ENCODE measurements at places on chromosomes 2 and 18.
A peak's percentile ranks its signal among the peaks of the same experiment; 100 is the strongest.

DNA sequence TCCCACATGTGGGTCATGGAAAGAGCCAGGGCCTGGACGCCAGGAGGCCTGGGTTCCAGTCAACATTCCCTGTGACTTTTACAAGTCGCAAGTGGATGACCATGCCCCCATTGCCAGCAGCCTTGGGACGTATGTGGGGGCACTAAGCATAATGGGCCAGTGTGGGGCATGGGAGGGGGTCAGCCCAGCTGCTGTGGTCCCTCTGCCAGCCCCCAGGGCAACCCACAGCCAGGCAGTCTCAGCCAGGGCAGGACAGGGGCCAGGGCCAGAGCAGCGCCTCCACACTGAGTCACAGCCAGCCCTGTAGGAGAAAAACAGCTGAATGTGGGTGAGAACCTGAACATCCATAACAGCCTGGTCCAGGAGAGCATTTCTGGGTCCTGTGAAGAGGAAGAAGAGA is 173.2 kb downstream of the GFPT1 start:
- no peak for DNase-seq

- no peak for DNase-seq
Observed at GRCh38 chr2:18903750-18904149, 314.4 kb upstream of the NT5C1B start.

GRCh38 chr2:235582729-235583128 is 88.9 kb downstream of the AGAP1 start:
- no peak for DNase-seq

DNA sequence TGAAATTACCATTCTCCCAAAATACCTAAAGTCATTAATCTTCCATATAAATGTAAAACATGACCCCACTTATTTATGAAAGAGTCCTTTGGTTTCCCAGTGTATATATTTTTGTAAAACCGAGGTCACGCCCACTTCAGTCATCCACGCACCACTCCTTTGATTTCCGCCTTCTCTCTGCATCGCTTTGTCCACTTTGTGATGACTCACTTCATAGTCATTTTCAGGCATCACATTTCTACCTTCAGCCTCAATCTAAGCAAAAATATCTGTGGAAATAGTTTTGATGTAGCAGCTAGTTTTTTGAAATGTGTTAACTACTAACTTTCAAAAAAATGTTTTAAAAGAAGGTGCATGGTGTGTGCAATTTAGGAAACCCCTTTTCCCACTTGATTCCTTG is 793.5 kb upstream of the SOX11 start:
- DNase-seq = no peak

DNA sequence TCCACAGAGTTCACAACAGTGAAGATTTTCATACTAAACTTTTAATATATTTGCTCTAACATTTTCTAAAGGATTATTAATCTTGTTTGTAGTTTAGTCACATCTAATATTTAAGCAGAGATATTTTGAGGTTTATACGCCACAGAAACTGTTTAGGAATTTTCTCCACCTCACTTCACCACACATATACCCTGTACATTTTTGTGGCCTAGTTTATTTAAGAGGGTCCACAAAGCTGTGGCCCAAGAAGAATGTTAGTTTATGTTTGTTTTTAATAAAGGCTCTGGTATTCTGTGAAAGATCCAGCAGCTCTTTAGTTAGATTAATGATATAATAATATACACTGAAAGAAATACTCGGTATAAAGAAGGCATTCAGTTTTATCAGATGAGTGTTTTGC is 132.7 kb upstream of the TTC27 start:
- no peak for DNase-seq

GRCh38 chr2:172247203-172247602 is 144.5 kb upstream of the DLX2 start:
- no peak for DNase-seq

DNA sequence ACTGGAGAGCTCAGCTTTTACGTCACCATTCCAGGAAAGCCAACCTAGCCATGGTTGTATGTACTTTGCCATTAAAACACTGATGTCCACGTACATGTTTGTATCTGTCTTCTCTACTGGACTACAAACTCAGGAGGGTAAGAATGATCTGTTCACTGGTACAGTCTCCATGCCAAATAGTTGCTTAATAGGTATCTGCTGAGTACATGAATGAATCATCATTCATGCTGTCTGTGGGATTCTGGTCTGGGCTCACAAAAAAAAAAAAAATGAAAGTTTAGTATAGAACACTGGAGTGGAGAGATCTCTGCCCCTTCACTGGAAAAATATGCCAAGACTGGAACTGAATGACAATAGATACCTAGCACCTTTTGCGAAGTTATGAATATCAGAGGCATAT is 102.6 kb upstream of the ITGA4 start:
- DNase-seq = no peak

GRCh38 chr2:158823486-158824237 is 28.5 kb downstream of the DAPL1 start:
- no peak for DNase-seq

DNA sequence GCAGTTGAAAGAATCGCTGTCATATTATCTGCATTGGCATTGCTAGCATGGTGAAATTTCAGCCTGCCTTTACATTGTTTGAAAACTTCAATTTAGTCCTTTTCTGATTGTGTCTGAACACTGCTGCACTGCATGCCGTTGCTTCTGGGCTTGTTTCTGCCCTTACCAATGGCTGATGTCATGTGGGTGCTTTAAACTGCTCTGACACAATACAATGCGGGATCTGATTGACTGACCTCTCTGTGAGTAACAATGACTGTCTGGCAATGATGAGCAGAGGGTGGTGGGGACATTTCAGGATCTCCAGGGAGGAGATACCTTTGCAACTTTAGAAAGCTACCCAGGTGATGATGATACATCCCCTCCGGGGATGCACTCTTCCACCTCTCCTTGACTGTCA is 119.5 kb upstream of the ZBTB14 start:
- no peak for DNase-seq

GRCh38 chr2:46144133-46144800 is 152.9 kb upstream of the EPAS1 start:
- no peak for DNase-seq

- no peak for DNase-seq
Observed at GRCh38 chr18:51153659-51154371, 43.7 kb downstream of the MEX3C start.

- DNase-seq = no peak
Observed at GRCh38 chr2:603427-603826, 73.8 kb downstream of the TMEM18 start.

GRCh38 chr2:154532763-154533162 is 165.7 kb upstream of the KCNJ3 start:
- no peak for DNase-seq

- no peak for DNase-seq
Observed at GRCh38 chr2:8571301-8571791, 110.5 kb upstream of the ID2 start.

DNA sequence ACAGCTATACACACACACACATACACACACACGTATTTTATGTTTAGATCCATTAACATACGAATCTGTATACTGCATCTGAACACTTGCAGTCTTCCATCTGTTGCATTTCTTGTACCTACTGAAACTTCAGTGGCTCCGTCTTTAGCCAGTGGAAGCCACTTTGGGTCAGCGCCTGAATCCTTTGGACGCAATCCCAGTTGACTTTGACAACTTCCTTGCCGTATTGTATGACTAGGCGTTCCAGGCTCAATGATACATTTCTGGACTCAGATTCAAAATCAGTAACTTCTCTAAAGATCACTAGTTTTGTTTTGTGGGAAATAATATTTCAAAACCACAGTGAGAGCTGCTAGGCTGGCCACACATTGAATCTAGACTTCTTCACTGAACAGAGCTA is 101.5 kb upstream of the GPC1 start:
- no peak for DNase-seq

GRCh38 chr2:163210430-163210918 is 371.9 kb upstream of the KCNH7 start:
- no peak for DNase-seq

GRCh38 chr2:204183608-204184007 is 247.0 kb downstream of the ICOS start:
- no peak for DNase-seq

- no peak for DNase-seq
Observed at GRCh38 chr2:214322662-214323061, 88.2 kb upstream of the VWC2L start.

DNA sequence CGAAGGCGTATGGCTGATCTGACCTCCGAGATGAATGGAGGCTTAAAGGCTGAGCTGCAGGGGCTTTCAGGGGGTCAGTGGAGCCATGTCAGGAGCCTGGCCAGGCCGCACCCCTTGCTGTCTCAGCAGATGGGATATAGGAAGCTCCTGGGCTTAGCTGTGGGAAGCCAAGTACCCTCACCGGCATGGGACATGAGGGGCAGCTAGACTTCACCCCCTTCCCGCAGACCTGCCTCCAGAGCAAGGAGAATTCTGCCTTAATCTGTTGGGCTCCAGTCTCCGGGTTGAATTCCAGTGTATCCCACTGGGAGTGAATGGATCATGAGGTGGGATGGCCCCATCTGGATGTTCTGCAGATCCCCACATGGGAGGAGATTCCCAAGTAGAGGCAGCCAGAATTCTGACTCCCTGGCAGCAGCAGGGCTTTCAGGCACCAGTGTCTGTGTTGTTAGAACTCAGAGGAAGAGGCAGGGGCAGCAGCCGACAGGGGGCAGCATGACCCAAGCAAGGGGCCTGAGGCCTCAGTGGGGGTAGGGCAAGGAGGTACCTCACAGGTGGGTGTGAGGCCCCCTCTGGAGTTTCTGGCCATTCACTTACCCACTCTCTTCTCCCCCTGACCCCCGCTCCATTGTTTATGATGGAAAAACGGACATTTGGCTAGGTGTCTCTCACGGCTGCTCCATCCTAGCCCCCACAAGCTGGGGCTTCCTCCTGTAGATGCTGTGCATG is 19.1 kb downstream of the CAPG start:
- peak; percentile 15 for DNase-seq

- no peak for DNase-seq
Observed at GRCh38 chr2:37794717-37795116, 123.3 kb upstream of the CDC42EP3 start.

DNA sequence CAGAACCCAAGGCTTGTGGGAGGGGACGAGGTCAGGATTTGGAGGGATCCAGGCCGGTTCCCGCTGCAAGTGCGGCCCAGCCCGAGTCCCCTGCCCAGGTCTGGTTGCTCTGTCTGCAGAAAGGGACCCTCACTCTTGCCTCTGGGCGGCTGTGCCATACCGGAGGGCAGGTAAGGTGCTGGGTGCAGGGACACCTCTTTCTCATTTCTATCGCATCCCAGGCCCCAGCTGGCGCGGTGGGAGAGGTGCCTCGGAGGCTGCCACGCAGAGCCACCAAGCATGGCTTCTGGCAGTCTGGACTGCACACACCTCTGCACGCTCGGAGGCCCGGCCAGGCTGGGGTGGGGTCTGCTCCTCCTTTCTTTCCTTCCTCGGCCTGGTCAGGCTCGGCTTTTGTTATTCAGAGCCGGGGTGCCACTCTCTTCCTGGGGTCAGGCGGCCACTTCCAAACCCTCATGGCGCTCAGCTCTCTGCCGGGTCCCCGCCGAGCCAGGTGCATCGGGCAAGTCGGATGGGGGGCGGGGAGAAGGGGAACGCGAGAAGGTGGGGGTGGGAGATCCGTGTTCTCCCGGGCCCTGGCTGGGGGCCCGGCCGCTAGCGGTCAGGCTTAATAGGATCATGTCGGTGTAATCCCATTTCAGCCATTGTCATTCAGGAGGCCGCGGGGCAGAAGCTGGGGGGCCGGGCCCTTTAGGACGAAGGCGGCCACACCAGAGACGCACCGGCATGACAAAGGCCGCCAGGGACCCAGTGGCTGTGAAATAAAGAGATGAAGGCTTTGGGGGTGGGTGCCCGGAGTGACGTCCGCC is 9.0 kb downstream of the GBX2 start:
- no peak for DNase-seq

- DNase-seq = no peak
Observed at GRCh38 chr2:160474319-160474645, 19.3 kb downstream of the RBMS1 start.

- no peak for DNase-seq
Observed at GRCh38 chr2:184507254-184507653, 91.1 kb upstream of the ZNF804A start.

GRCh38 chr2:62016957-62017356 is 111.5 kb downstream of the COMMD1 start:
- DNase-seq = no peak

GRCh38 chr2:85438201-85439024 is 19.9 kb downstream of the SH2D6 start:
- no peak for DNase-seq

GRCh38 chr2:207879536-207879935 is 109.8 kb upstream of the FZD5 start:
- DNase-seq = no peak

DNA sequence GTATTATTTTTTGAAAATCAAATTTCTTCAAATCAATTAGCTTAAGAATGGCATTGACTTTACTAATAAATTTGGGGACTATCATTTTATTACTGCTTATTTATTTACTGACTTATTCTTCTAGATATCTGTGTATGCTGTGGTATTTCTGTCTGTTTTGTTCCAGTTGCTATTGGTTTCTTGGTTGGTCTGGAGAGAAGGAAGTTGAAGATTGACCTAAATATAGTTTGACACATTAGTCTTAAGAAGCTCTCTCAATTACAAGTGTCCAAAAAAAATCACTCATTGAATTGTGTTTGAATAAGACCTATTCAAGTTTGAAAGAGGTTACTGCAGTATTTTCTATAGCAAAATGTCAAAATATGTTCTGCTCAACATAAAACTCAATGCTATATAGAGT is 153.3 kb upstream of the KYNU start:
- no peak for DNase-seq

GRCh38 chr2:48144777-48145176 is 238.5 kb upstream of the FBXO11 start:
- DNase-seq = no peak

DNA sequence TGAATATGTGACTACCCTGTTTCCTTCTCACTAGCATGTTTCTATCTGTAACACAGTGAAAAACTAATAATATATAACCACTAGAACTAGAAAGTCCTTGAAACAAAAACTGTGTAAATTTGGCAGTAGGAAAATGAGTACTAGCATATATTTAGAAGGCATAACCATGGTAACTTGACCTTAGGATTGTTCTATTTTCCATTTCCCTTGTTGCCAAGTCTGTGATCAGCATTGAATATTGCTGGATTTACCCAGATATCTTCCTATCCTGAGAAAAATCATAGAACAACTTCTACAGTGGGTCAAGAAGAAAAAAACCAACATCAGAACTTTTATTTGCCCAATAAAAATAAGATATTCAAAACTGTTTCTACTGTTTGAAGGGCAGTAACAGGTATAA is 563.9 kb upstream of the NRXN1 start:
- DNase-seq = no peak

GRCh38 chr2:9256570-9257043 is 50.0 kb downstream of the ASAP2 start:
- DNase-seq = peak; percentile 32

GRCh38 chr18:66900837-66901236 is 296.9 kb upstream of the CDH19 start:
- DNase-seq = no peak

DNA sequence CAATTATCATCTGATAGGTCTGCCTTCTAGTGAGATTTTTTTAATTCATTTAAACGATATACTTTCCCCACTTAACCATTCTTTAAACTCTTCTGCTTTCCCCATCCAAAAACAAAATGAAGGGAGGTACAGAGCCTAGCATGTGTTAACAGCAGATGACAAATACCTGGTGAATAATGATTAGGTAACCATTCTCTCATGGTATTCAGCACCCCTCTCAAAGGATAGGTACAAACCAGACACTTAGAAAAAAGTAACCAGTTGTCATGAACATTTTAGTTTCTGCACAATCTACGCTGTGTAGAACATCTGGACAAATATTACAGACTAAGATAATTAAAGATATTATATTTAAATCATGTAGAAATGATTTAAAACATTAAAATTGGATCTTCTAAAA is 56.3 kb downstream of the DNAH7 start:
- no peak for DNase-seq

Measured in caudate nucleus (tissue), 63 donors.